ENCODE measurements at places on chromosomes 11 and 22.
A peak's percentile ranks its signal among the peaks of the same experiment; 100 is the strongest.

DNA sequence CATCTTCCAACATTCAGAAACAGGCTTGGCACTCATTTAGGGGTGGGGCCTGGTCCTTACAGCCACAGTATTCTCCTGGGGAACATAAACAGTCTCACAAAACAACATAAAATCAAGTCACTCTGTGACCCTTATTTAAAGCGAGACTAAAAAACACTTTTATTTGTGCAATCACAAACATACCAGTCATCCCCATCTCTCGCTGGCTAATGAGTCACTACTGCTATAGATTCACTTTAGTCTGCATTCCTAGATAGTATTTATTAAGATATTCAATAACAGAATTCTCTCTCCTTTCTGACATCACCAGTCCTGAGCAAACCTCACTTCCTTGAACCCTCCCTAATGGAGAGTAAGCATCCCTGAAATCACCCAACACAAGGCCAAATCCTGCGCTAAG is 68.0 kb downstream of the ZBTB44 start:
- DNase-seq: no peak

DNA sequence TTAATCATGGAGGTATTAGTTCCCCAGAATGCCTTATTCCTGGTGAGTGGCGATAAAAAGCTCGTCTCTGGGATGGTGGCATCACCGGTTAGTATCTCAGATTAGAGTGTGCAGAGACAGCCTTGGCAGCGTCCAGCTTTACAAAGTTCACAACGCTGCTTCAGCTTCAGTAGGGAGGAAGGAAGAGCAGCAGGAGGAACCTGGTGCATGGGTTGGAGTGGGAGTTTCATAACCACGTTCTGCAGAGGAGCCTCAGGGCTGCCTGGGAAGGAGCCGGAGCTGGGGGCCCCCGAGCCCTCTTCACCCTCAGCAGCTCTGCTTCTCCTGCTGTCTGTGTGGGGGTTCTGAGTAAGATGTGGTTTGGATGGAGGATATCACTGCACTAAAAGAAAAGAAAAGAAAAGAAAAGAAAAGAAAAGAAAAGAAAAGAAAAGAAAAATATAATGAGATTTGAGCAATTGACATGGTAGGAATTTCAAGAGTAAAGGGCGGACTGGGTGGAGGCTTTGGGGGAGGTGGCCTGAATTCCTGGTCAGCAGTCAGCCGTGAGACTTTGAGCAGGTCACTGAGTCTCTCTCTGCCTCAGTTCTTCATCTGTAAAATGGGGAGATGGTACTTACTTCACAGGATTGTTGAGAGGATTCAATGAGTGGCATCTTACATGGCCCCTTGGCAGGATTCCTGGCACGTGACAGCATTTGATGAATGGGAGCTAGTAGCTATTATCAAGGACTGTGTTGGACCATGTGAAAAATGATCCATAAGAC is 6.5 kb downstream of the ASPHD2 start:
- DNase-seq: no peak

DNA sequence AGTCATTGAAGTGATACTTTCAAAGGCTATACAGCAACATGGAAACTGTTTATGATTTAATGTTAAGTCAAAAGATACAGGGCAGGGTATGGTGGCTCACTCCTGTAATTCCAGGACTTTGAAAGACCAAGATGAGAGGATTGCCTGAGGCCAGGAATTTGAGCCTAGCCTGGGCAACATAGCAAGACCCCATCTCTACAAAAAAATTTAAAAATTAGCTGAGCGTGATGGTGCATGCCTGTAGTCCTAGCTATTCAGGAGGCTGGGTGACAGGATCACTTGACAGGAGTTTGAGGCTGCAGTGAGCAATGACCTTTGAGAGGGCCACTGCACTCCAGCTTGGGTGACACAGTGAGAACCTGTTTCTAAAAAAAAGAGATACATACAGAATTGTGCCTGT is 39.3 kb upstream of the ZBED5 start:
- DNase-seq: no peak

GRCh38 chr11:3855808-3856491 is 486 bp downstream of the STIM1 start:
- DNase-seq: no peak

- no peak for DNase-seq
Measured at GRCh38 chr22:38997518-38997917, 15.4 kb downstream of the APOBEC3B start.

GRCh38 chr11:131629925-131630540 is 259.6 kb downstream of the NTM start:
- DNase-seq: no peak

- no peak for DNase-seq
Measured at GRCh38 chr11:94775567-94776327, 7.6 kb downstream of the AMOTL1 start.

GRCh38 chr11:119525180-119525866 is 102.4 kb upstream of the THY1 start:
- no peak for DNase-seq

GRCh38 chr11:117731722-117732290 is 65.2 kb downstream of the DSCAML1 start:
- no peak for DNase-seq

- no peak for DNase-seq
Measured at GRCh38 chr22:22245935-22246525, 1.4 kb downstream of the VPREB1 start.

DNA sequence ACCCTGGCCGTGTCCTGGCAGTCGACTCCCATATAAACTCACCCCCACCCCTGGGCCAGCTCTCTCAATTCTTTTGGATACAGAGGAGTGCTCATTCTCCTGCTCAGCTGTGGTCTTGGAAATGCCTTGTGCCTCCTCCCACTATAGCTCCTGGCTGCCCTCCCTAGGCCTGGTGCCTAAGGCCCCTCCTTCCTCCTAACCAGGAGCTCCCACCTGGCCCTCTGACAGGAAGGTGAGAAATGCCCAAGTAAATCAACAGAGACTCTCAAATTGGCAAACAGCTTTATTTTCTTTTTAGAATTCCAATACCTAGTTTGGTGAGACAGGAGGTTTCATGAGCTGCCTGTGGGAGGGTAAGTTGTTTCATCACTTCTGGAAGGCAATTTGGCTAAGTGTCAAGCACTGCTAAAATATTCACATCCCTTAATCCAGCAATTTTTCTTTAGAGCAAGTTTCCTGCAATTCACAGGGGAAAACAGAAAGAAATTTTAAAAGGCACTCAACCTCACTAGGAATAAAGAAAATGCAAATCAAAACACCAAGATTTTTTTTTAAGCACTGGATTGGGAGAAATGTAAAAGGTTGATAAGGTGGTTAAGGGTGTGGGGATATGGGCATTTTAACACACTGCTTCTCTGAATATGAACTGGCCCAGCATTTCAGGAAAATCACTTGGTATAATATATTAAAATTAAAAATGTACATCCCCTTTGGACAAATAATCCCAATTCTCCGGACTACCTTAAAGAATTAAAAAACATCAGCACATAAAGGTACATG is 209.7 kb upstream of the ARHGAP20 start:
- no peak for DNase-seq

DNA sequence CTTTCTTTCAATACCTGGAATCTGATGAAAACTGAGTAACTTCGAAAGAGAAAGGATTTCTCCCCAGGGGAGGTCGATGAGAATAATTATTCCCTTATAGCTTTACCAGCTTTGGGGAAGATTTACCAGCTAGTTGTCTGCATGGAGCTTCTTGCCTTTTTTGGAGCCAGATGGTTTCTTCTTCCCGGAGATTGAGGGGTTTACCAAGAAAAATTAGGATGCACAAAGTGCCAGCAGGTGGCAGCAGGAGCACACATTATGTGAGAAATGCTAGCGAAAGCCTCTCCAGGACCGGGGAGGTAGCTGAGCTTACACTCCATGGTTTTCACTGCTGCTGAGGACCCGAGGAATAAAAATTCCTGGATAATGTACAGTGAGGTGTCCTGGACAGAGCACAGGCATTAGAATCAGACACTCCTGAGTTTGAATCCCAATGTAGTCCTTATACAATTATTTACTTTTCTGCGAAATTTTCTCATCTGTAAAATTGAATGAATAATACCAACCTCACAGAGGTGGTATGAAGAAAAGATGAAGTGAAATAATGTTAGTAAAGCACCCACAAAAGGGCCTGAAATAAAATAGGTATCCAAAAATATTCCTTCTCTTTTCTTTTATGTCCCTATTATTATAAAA is 46.0 kb upstream of the PARVA start:
- peak; percentile 60 for DNase-seq

GRCh38 chr11:67616431-67617242 is 9.9 kb downstream of the NDUFV1 start:
- no peak for DNase-seq

DNA sequence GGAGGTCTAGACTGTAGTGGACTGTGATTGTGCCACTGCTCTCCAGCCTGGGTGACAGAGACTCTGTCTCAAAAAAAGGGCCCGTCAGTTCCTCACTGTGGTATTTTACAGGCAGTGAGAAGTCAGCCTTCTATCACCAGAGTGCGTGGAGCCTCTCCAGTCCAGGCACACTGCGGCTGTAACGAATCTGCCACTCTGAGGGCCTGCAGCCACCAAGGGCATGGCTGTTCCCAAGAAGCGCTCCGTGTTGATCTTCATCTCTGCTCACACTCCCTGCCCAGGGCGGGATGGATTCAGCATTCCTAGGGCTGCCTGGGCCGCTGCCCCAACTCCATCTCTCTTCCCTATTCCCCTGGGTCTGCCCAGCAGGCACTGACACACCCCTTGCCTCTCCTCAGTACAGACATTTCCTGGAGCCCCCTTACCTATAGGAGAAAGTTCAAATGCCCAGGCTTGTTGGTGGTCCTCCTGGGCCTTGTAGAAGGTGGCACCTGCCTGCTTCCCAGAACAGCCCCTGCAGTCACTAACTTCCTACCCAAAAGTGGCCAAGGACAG is 148.4 kb downstream of the CACNA1I start:
- DNase-seq: no peak

GRCh38 chr11:117744471-117745150 is 52.4 kb downstream of the DSCAML1 start:
- no peak for DNase-seq

GRCh38 chr22:24693379-24693778 is 81.1 kb downstream of the PIWIL3 start:
- no peak for DNase-seq

- peak; percentile 80 for DNase-seq
Measured at GRCh38 chr11:65420979-65421793, 1.4 kb upstream of the NEAT1 start.

- peak; percentile 18 for DNase-seq
Measured at GRCh38 chr11:133821776-133822175, 23.5 kb downstream of the SPATA19 start.

- DNase-seq: no peak
Measured at GRCh38 chr11:61743486-61744095, 8.8 kb upstream of the MYRF start.

DNA sequence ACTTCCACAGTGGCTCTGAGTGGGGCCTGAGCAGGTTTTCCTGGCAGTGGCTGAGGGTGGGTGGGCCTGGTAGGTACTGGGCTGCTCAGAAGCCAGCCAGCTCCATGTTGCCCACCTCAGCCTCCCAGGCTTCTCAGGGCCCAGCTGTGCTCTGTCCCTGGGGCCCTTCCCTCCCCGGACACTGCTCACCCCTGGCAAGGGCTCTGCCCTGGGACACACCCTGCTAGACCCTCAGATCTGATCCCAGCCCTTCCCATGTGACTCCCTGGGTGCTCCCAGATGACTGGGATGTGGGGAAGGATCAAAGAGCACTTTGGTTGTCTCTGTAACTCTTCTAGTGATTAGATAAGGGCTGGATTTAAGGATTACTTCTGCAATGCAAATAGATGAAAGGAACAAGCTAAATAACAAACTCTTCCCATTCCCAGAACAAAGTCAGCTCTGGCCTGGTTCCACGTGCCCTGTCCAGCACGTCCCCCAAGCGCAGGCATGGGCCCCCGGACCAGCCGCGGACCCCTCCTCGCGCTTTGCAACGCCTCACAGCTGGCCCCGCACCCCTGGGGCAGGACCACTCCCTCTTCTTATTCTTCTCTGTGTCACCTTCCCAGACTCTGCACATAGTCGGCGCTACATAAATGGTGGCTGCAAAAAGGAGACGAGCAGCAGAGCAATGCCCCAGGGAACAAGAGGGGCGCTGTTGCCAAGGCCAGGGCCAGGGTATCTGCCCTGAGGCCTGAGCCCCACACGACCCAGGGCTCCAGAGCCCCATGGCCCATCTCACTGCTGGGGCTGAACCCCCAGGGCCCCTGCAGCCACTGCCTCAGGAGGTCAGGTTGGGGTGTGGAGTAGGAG is 5.7 kb upstream of the KRTAP5-6 start:
- DNase-seq: no peak

- DNase-seq: no peak
Measured at GRCh38 chr11:59943997-59944714, 5.9 kb downstream of the OOSP1 start.

DNA sequence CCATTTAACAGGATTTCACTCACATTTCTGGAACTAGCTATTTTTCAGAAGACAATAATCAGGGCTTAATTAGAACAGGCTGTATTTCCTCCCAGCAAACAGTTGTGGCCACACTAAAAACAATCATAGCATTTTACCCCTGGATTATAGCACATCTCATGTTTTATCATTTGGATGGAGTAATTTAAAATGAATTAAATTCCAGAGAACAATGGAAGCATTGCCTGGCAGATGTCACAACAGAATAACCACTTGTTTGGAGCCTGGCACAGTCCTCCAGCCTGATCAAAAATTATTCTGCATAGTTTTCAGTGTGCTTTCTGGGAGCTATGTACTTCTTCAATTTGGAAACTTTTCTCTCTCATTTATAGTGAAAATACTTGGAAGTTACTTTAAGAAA is 9.2 kb downstream of the PRSS23 start:
- no peak for DNase-seq

- no peak for DNase-seq
Measured at GRCh38 chr11:81267246-81267645, 1466.4 kb downstream of the FAM181B start.

GRCh38 chr22:36009085-36009484 is 19.5 kb downstream of the RBFOX2 start:
- no peak for DNase-seq

DNA sequence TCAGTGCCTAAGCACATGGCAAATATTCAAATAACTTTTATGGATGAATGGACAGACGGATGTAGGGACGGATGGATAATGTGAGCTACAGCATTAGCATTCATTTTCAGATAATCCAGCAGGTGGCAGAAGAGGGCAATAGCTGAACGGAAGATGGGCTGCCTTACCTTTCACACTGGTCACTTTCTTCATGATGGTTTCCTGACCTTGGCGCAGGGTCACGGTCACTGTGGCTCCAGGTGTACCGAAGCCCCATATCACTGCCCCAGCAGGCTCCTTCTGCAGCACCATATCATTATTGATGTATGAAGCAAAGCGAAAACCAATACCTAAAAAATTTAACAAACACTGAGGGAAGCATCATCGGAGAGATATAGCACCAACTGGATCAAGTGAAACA is 4.3 kb downstream of the SIAE start:
- no peak for DNase-seq

- DNase-seq: no peak
Measured at GRCh38 chr11:122082205-122082604, 33.8 kb downstream of the BLID start.

DNA sequence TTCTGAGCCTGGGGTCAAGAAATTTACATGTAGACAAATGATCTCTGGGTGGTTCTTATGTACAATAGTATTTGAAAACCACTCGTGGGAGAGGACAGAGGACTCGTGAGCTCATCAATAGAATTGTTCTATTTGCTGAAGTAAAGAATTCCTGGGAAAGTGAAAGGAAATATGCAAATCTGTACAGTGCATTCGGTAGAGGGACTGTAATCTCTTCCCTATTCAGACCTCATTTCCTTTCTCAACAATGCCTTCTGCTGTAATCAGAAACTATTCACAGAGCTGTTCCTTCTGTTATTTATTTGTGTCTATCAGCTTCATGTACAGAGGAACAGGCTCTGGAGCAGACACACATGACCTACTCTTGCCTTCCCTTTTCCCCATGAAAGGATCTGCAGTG is 709.4 kb upstream of the KIRREL3 start:
- DNase-seq: no peak

GRCh38 chr11:58024601-58025091 is 965 bp downstream of the OR9Q1 start:
- no peak for DNase-seq

All from stimulated activated CD4-positive, alpha-beta T cell treated with anti-CD3 and anti-CD28 coated beads, Interleukin-2, amount 100 ng/mL, for 48 hours (primary cell).